Suprapubic skin (tissue), 4 donors: ENCODE measurements at places on chromosomes 13 and 19.

- no peak for DNase-seq
Measured at GRCh38 chr13:105740739-105741138, 794.7 kb downstream of the EFNB2 start.

DNA sequence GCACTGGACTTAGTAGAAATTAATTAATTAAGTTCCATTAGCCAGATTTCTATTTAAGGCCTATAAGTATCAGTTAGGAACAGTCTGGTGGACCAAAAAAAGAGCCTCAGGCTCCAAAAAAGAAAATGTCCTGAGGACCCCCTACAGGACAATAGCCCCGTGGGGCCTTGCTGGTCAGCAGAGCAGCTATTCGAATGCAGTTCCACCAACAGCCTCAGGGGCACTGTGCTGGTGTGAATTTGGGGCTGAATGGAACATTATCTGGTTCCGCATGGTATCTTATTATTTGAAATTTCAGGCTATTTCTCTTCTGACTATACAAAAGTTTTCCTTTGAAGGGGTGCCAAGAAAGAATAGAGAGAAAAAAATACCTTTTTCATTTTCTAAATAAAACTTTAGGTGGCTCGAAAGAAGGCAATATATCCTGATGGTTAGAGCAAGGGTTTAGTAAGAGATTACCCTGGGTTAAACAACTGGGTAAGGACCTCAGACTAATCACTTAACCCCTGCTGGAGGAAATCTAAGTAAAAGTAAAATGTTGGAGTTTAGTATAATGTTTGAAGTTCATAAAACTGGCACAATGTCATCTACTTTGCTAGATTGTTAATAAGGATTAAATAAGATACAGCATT, 147.2 kb downstream of the MIPEP start:
- no peak for DNase-seq

GRCh38 chr19:1836458-1837221, 11.6 kb downstream of the REXO1 start:
- DNase-seq, result no peak

- peak; percentile 78 for DNase-seq
Measured at GRCh38 chr19:6060600-6061375, 49.5 kb downstream of the RFX2 start.

GRCh38 chr13:80262051-80262695, 78.8 kb downstream of the SPRY2 start:
- no peak for DNase-seq

DNA sequence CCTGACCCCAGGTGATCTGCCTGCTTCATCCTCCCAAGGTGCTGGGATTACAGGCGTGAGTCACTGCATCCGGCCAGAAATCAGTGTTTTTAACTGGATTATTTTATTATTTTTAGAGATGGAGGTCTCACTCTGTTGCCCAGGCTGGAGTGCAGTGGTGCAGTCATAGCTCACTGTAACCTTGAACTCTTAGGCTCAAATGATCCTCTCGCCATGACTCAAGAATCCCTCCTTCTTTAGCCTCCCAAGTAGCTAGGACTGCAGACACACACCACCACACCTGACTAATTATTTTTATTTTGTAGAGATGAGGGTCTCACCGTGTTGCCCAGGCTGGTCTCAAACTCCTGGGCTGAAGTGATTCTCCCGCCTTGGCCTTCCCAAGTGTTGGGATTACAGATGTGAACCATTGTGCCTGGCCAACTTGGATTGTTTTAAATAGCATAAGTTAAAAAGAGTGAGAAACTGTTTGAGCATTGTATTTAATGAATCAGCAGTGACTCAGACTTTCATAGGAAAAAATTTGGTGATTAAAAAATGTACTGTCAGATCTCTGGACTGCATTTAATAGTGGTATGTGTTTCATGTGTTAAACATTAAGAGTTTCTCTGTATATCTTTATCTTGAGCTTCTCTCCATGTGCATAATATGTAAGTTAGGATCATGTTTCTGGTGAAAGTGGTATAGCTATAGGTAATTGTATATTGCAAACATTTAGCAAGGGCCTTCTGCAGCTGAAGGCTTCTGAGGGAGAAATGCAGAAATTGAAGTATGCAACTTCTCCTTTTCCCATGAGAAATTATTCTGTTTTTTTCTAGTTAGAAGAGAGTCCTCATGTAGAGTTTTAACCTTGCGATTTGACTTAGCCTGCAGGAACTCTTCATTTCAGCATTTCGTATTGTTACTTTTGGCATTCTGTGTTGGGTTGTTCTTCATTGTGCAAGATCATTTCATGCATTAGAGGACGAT, 121.2 kb downstream of the PCCA start:
- no peak for DNase-seq

GRCh38 chr13:40116008-40116407, 460.5 kb downstream of the COG6 start:
- no peak for DNase-seq

GRCh38 chr19:28482221-28482620, 730.7 kb downstream of the UQCRFS1 start:
- no peak for DNase-seq

GRCh38 chr19:45179072-45179891, 698 bp downstream of the BLOC1S3 start:
- DNase-seq, result no peak

DNA sequence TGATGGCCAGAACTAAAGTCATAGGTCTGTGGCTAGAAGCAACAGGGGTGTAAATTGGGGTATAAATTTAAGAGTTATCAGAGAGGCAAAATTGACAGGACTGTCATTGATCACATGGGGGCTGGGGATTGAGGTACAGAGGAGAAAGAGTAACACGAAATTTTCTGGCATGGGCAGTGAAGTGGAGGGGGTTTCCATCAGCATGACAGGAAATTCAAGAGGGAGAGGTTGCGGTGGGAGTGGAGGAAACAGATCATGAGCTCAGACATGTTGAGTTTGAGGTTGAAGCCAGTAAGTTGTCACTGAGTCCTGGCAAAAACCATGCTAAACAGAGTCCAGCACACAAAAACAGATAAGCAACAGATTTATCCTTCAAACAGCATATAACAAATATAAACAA, 192.1 kb upstream of the TSC22D1 start:
- DNase-seq, result no peak

GRCh38 chr13:75271846-75272245, 210.1 kb downstream of the TBC1D4 start:
- DNase-seq, result no peak

- peak; percentile 59 for DNase-seq
Measured at GRCh38 chr13:113943821-113944565, 29.9 kb downstream of the C13orf46 start.

- no peak for DNase-seq
Measured at GRCh38 chr19:16604615-16605014, 23.4 kb downstream of the MED26 start.
